Activated T-cell treated with anti-CD3 and anti-CD28 coated beads for 24 hours (primary cell): ENCODE measurements at places on chromosomes 11 and 22.

- no peak for DNase-seq
These were observed 6.5 kb downstream of the UPK3A start for GRCh38 chr22:45291061-45291930.

GRCh38 chr22:32850157-32850556 lies 48.7 kb downstream of the TIMP3 start:
- no peak for DNase-seq

DNA sequence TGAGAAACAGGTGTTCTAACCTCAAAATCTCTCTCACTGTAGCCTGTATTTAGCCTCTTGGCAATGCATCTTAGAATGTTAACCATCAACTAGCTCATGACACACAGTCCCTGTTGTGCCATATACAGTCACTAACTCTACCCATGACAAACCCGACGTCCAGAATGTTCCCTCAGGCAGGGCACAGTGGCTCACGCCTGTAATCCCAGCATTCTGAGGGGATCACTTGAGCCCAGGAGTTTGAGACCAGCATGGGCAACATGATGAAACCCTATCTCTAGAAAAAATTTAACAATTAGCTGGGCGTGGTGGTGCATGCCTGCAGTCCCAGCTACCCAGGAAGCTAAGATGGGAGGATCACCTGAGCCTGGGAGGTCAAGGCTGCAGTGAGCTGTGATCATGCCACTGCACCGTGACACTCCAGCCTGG lies 18.2 kb upstream of the CCDC34 start:
- no peak for DNase-seq

DNA sequence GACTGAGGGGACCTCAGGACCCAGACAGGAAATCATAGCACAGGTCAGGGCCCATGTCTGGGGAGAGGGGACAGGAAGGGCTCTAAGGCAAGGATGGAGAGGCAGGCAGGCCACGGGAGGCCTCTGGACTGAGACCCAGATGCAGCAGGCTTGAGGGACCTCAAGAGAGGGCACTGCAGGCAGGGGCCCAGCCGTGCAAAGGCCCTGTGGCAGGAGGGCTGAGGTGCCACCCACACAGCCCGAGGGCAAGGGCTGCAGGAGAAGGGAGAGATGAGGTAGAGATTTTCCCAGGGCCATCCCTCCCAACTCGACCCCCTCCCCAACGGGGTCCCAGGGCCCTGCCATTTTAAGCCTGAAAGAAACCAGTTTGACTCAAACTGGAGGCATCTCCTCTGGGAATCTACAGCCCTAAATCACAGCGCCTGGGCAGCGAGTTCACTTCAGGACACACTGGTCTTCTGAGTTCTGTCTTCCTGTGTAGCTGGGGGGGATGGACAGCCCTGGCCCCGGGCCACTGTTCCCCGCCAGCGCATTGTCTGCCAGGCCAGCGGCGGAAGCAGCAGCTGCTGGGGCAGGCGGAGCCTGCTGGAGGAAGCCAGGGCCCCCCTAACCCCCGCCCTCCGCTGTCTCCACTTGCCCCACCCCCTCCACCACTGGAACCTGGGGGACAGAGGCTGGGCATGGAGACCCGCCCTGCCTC lies 20.3 kb upstream of the WNT7B start:
- no peak for DNase-seq
